ENCODE measurements at places on chromosomes 7 and 10. TPM values are rescaled to one million over a fixed set of nuclear protein-coding genes. Genes with fewer than 3 reads are reported as not detected.
A peak's percentile ranks its signal among the peaks of the same experiment; 100 is the strongest.

DNA sequence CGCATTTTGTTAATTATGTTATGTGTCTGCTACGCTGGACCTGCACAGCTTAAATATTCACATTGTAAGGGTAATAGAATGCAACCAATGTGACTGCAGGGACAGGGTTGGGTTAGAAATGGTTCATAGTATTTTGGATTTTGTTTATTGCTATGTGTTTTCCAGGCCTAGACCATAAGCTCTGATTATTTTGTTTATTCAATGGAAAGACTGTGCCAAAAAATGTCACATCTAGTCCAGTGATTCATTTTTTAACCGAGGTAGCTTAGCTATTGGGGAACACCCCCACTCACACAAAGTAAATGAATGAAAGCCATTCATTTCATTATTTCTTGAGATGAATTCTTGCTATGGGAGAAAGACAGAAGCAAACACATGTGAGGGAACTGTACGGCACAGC lies 516.5 kb upstream of the ANKRD30A start:
- no peaks in the 10 kb centered on the region for H3K27me3 ChIP-seq
- DNase-seq, result no peak
- no peaks in the 10 kb centered on the region for H3K36me3 ChIP-seq
- H3K4me3 ChIP-seq, result no peak overlapping the region

GRCh38 chr7:90846192-90846591 lies 250.1 kb downstream of the CDK14 start:
- H3K4me3 ChIP-seq, result no peak overlapping the region
- no peaks in the 10 kb centered on the region for H3K27me3 ChIP-seq
- no peak for DNase-seq
- no peaks in the 10 kb centered on the region for H3K4me1 ChIP-seq
- no peaks in the 10 kb centered on the region for H3K36me3 ChIP-seq
- no peak overlapping the region for H3K27ac ChIP-seq

- DNase-seq, result no peak
- no peaks in the 10 kb centered on the region for H3K27me3 ChIP-seq
- no peaks in the 10 kb centered on the region for H3K36me3 ChIP-seq
- H3K4me3 ChIP-seq, result no peak overlapping the region
- no peaks in the 10 kb centered on the region for H3K4me1 ChIP-seq
- no peak overlapping the region for H3K27ac ChIP-seq
These were observed 47.0 kb downstream of the PTPRZ1 start for GRCh38 chr7:121919986-121920385.

DNA sequence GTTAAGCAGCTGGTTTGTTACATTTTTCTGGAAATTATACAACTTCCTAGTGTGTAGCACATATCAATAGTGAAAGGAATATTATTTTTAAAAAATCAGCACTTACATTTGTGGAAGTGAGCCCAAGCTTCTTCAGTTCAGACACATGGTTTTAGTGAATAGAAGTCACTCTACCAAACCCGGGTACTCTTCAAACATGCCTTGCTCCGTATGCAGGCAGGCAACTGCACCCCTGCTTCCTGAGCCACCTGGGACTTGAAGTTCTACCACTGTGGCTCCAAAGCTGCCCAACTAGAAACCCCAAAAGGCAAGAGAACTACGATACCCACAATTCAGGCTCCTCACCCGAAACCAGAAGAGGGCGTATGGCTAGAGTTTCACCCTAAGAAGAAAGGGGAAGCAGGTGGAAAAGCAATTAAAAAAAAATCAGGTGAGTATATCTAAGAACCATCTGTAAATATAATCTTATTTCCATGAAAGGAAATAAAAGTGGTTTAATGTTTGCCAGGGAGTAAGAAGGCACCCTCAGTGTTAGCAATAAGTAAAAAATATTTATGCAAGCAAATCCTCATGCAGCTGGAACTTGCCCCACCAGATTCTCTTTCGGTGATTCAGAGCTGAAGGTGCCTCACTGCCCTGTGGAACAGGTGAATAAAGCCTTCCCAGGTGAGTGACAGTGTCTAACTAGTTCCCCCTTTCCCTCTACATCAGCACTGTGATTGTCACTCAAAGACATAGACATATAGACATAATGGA lies at the start of gene MACC1:
TSS of gene MACC1 (minus strand) at position 192 of the 756 bp plus-strand sequence. CDS start 55,522 bp downstream, outside the sequence.
- no peak within 1 kb of the TSS for H3K27ac ChIP-seq
- H3K4me1 ChIP-seq, result peaks cover 16% of the 10 kb centered on the region
- peaks cover 6% of the 10 kb centered on the region for H3K27me3 ChIP-seq
- peak within 1 kb of the TSS; percentile 40 for H3K4me3 ChIP-seq

- H3K4me3 ChIP-seq, result peak overlapping the region; percentile 53
- H3K27me3 ChIP-seq, result peaks cover 5% of the 10 kb centered on the region
- no peaks in the 10 kb centered on the region for H3K36me3 ChIP-seq
- H3K4me1 ChIP-seq, result peaks cover 46% of the 10 kb centered on the region
These were observed 312.0 kb downstream of the RNLS start for GRCh38 chr10:88270871-88271713.

DNA sequence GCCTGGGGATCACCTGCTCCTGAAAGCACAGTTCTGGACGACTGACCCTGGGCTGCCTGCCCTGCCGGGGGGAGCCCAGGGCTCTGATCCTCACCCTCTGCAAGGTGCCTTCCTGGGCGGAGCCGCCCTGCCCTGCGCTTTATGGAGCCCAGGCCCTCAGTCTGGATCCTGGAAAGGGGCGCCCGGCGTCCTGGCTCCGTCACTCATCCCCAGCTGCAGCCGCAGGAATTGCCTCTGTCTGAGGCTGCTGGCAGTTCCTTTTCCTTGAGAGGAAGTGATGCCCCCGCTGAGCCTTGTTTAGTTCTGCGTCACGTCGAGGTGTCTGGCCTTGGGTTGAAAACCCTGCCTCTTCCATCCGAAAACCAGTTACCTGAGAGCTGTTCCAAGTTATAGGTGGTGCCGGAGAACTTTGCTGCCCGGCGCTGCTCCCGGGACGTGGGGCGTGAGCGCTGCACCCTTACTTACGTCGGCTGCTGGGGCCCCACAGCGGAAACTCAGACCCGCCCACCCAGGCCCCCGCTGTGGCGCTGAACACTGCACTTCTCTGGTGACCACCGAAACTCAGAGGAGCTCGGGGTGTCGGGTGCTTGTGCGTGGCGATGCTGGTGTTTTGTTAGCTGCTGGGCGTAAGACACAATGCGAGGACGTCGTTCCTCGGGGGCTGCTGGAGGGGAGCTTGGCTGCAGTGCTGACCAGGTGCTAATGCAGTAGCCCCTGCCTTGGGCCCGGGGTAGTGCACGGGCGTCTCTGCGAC lies 5.4 kb downstream of the MAFK start:
- H3K4me1 ChIP-seq, result peaks cover 26% of the 10 kb centered on the region
- H3K4me3 ChIP-seq, result no peak overlapping the region
- H3K27me3 ChIP-seq, result no peaks in the 10 kb centered on the region
- H3K36me3 ChIP-seq, result peaks cover 13% of the 10 kb centered on the region
- no peak for DNase-seq

DNA sequence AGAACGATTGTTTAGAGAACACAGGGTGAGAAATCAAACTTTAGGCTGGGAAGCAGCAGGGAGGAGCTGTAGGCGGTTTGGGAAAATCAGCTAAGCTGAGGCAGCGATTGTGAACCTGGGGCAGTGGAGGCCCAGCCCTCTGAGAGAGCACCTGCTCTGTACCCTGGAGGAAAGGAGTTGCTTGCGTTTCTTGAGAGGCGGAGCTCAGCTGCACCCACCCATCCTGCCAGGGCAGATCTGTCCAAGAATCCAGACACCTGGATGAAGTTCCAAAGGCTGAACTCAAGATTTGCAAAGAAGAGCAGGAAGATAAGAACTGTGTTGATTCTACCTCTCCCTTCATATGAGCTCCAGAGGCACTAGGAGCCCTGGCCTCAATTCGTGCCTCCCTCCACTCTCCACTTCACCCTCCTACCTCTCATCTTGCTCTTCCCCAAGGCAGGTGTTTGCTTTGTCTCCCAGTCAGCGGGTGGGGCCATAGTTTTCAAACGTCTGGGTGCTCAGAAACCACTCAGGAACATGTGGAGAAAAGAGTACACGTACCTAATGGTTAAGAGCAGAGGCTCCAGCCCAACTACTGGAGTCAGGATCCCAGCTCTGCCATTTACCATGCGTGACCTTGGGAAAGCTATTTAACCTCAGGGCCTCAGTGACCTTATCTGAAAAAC lies 21.5 kb upstream of the TMEM213 start:
- H3K36me3 ChIP-seq, result no peaks in the 10 kb centered on the region
- no peak overlapping the region for H3K4me3 ChIP-seq
- DNase-seq, result no peak
- H3K4me1 ChIP-seq, result no peaks in the 10 kb centered on the region
- H3K27ac ChIP-seq, result no peak overlapping the region
- no peaks in the 10 kb centered on the region for H3K27me3 ChIP-seq

DNA sequence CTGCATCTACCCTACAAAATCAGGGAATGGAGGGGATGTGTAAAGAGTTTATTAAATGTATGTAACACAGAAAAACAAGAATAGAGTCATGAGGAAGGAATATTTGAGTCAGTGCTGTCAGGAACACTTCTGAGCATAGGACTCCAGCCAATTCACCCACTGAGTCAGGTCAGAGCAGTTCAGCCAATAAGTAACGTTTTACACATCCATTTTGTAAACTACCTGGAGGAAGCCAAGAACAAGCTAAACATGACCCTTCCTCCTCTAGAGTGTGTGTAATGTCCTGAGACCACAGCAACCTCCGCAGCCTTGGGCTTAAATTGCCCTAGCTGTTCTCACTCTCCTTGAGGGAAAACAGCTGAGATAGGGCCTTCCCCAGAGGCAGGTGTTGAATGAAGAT lies 691.5 kb upstream of the LRRN3 start:
- no peaks in the 10 kb centered on the region for H3K4me1 ChIP-seq
- no peaks in the 10 kb centered on the region for H3K27me3 ChIP-seq
- no peak overlapping the region for H3K4me3 ChIP-seq

DNA sequence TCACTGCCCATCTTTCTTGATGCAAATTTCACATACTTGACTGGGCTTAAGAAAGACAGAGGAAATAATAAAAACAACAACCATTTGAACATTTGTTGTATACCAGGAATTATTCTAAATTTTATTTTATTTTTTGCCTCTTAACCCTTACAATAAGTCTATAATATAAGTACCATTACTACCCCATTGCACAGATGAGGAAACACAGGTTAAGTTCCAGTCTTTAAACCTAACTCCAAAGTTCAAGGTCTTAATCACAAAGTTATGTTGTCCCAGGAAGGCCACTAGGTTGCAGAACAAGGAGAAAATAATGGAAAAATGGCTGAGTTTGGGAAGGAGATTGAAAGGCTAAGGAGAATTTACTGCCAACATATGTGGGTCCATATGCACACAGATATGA lies 3.5 kb downstream of the FKBP14 start:
- H3K36me3 ChIP-seq, result peaks cover 5% of the 10 kb centered on the region
- no peak overlapping the region for H3K4me3 ChIP-seq
- peaks cover 34% of the 10 kb centered on the region for H3K4me1 ChIP-seq
- H3K27ac ChIP-seq, result no peak overlapping the region
- no peaks in the 10 kb centered on the region for H3K27me3 ChIP-seq

GRCh38 chr7:130695840-130696239 lies 9.5 kb upstream of the TSGA13 start:
- no peak for DNase-seq
- no peaks in the 10 kb centered on the region for H3K27me3 ChIP-seq
- no peak overlapping the region for H3K4me3 ChIP-seq
- no peaks in the 10 kb centered on the region for H3K36me3 ChIP-seq
- no peaks in the 10 kb centered on the region for H3K4me1 ChIP-seq

DNA sequence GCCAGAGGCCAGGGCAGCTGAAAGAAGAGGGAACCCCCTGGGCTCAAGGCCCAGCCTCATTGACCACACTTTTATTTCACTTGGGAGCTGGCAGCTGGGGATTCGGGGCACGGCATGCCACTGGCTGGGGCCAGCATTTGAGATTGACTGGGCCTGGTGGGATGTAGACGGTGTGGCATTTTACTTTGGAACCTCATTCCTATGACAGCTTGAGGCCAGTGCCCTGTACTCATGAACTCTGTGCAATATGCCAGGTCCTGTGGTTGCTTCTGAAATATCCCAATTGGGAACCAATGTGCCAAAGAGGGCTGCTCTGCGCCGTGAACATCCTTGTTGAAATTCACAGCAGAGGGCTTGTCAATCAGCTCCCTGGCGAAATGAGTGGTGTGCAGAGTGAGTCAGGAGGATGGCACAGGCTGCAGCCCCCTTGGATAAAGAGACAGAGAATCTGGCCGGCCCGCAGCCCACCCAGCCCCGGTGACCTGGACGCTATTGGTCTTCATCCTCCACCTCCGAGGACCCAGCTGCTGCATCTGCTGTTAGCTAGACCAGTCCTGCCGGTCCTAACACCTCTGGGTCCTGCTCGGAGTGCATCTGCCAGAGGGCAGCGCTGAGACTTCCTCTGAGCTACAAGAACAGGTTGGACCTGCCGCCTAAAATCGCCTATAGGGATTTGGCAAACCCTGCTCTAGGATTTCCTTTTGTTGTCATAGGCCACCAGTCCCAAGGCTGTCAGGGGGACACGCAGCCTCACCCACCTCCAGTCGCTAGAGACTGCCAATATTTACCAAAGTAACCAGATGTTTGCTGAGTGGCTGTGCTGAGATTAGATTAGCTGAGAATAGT lies 58.0 kb downstream of the PRKAG2 start:
- no peak overlapping the region for H3K27ac ChIP-seq
- no peak overlapping the region for H3K4me3 ChIP-seq
- no peak for DNase-seq
- no peaks in the 10 kb centered on the region for H3K27me3 ChIP-seq
- H3K4me1 ChIP-seq, result peaks cover 13% of the 10 kb centered on the region
- H3K36me3 ChIP-seq, result no peaks in the 10 kb centered on the region

- H3K4me3 ChIP-seq, result no peak overlapping the region
- no peak for DNase-seq
- no peak overlapping the region for H3K27ac ChIP-seq
- H3K27me3 ChIP-seq, result peaks cover 11% of the 10 kb centered on the region
- no peaks in the 10 kb centered on the region for H3K36me3 ChIP-seq
- no peaks in the 10 kb centered on the region for H3K4me1 ChIP-seq
These were observed 94.0 kb upstream of the CDCA7L start for GRCh38 chr7:22039670-22040069.

DNA sequence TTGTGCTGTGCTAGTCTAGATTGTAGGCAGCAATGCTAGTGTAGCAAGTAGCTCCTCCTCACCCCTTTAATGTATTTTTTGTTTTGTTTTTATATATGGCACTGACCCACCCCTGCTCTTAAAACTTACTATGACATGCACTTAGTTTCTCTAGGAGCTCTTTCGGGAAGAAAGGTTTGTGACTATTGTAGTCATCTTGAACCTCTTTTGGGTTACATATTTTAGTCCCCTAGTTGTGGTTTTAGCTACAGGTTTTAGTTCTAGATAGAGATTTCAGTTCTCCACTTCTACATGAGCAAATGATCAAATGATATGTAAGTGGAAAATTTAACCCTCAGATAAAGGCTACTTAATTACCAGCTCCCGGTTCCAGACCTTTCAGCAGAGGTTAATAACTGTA lies 14.9 kb downstream of the MINPP1 start:
- peaks cover 31% of the 10 kb centered on the region for H3K36me3 ChIP-seq
- no peak for DNase-seq
- no peaks in the 10 kb centered on the region for H3K27me3 ChIP-seq
- no peak overlapping the region for H3K27ac ChIP-seq
- H3K4me1 ChIP-seq, result peaks cover 9% of the 10 kb centered on the region
- no peak overlapping the region for H3K4me3 ChIP-seq

Gene FKBP6
- total RNA-seq, result not detected

Gene GNAT3
- total RNA-seq, result not detected

Gene BMPR1A
- 6.6 TPM for total RNA-seq

Gene INTS1
- 103 TPM for total RNA-seq

Gene WDFY4
- 1.1 TPM for total RNA-seq

Gene AKR1B1
- 106 TPM for total RNA-seq

Gene GPC2
- total RNA-seq, result 4.3 TPM

All from activated CD8-positive, alpha-beta T cell treated with anti-CD3 and anti-CD28 coated beads for 36 hours (primary cell).